Thoracic aorta (tissue), 2 donors: ENCODE measurements at places on chromosomes 13 and 19.

DNA sequence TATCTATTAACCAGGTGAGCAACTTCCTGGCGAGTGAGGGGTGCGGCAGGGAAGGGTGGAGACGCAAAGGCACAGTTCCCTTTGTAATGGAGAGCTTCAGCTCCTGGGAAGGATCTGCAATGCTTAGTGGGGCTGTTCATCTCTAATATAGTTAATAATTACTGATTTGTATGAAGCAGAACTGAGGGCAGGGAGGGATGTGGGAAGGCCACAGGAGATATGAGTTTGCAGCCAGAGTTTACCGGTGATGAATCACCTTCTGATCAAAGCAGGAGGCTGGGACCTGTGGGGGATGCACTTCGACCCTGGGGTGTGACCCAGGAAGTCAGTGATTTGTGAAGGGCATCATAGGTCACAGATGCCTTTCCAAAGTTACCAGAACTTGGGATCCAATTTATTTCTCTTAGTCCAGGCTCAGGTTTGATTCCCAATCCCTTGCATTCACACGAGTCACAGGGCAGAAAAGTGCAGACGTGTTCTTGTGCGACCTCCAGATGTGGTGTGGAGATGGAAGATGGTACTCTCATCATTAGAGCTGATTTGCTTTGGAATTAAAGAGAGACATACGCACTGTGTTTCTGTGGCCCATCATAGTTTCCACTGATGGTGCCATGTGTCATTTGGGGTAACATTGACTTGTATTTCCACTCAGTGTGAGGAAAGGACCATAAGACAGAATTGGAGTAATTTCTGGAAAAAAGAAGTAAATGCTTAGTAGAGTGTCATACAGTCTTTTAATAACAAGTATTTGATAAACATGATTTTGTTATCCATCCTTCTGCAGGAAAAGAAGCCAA lies 55.0 kb downstream of the LRCH1 start:
- no peak for DNase-seq

- DNase-seq = no peak
These were observed 2.1 kb downstream of the SPIB start for GRCh38 chr19:50420808-50421207.

- DNase-seq = no peak
These were observed 10.3 kb upstream of the RNF113B start for GRCh38 chr13:98187155-98187964.

DNA sequence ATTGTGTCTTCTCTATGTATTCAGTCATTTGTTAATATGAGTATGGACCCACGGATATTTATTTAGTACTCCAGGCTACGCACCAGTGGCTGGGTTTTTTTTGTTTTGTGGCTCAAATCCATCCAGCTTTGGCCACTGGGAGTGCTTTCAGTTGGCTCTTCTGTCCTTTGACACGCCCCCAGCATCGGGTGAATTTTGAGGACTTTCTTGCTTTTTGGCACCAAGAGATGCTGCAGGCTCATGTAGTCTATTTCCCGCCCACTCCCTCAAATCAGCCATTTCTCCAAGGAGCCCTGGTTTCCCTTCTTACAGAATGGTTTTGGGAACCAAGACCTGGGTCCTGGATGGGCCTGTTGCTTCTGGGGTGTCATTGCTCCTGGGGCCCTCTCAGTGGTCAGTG lies 55.8 kb downstream of the SMARCA4 start:
- DNase-seq = no peak

GRCh38 chr13:40207001-40207478 lies 459.4 kb downstream of the FOXO1 start:
- DNase-seq = no peak

GRCh38 chr13:36567485-36567884 lies 106.3 kb upstream of the SERTM1 start:
- DNase-seq = no peak
